CD4-positive, alpha-beta T cell treated with Interleukin-2 at 100 ng/mL for 4 hours (primary cell): ENCODE measurements at places on chromosomes 6 and 20.
A peak's percentile ranks its signal among the peaks of the same experiment; 100 is the strongest.

DNA sequence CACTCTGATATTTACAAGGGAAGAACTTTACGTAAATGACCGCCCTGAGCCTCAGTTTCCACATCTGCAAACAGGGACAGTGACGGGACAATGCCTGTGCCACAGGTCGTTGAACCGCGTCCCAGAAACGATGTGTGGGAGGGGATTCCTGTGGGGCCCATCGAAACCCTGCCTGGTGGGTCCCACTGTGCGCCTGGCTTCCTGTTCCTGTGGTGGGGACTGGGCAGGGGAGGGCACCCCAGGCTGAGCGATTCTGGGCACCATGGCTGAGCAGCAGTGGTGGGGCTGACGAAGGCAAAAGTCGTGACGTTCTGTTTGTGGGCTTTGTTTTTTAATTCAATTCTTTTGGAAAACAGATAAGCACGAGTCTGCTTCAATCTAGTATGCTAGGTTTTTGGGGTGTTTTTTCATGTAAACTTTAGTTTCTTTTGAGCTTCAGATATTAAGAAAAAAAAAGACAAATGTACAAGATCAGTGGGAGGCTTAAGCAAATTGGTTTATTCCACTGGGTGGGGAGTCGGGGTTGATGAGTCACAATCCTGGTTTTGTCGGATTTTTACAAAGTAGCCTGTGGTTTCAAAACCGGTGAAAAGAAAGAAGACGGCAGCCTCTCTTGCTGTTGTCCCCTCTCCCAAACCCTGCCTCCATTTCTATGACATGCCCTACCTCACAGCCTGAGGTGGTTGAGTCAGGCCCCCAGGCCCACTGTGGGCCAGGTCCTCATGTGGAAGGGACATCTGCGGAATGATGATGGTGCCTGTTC, 40.4 kb downstream of the GNAS-AS1 start:
- no peak for DNase-seq

DNA sequence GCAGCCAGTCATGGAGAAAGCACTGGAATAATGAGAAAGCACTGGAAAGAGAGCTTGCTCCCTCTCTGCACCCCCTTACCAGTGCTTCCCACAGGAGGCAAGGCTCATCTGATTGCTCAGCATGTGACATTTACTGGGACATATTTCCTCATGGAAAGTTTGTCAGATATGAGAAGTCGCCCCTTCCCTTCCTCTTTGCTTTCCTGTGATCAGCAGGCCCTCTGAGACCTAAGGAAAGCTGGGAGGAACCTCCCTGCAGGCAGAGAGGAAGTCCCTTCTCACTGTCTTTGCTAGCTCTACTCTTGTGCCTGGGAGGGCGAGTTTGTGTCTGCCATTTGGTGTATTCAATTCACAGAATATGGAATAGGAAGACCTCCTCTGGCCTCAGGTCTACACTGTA, 283.8 kb downstream of the ALDH8A1 start:
- DNase-seq: no peak

- DNase-seq: no peak
Observed at GRCh38 chr6:35176301-35177024, 35.3 kb upstream of the TCP11 start.

DNA sequence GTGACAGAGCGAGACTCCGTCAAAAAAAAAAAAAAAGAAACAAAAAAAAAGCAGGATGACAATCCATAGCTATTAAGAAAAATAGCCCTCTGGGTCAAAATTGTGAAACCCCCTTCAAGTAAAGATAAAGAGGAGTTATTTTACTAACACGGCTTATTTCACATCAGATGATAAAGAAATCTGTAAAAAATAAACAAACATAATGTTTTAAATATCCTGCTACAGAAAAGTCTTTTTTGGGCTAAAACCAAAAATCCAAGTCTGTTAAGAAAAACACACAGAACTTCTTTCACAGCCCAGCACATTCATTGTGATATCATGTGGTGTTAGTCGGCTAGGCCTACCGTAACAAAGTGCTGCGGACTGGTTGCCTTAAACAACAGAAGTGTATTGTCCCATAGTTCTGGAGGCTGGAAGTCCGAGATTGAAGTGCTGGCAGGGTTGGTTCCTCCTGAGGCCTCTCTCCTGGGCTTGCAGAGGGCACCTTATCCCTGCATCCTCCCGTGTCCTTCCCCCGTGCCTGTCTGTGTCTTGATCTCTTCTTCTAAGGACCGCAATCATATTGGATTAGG, 239.2 kb upstream of the TAB2 start:
- no peak for DNase-seq

- no peak for DNase-seq
Observed at GRCh38 chr20:51750037-51750769, 18.0 kb downstream of the ATP9A start.

GRCh38 chr6:88890860-88891845, 72.3 kb downstream of the RNGTT start:
- no peak for DNase-seq

DNA sequence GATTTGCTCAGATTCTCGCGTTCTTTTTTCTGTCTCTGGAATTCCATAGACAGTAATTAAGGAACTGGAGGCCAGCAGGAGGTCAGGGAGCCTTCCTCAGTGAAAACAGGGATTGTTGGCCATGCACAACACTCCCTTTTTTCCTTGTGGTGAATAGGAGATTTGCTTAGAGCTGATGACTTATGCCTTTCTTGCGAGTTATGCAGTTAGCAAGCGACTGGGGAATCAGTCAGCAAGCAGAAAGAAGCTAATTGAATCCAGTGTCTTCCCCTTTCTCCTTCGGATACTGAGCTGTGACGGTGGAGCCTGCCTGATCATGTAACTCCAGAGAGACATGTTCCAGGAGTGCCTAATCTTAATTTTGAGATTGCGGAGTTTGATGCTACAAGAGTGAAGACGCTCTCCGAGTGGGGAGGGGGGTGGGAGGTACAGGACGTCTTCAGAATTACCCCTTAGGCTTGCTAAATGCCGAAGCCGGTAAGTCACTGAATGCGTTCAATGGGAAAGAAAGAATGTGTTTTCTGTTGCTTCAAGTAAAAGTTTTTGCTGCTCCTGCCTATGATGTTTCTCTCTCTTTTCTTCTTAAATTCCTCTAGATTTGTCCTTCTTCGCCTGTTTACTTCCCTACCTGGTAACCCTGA, 165.9 kb downstream of the SASH1 start:
- DNase-seq: no peak

DNA sequence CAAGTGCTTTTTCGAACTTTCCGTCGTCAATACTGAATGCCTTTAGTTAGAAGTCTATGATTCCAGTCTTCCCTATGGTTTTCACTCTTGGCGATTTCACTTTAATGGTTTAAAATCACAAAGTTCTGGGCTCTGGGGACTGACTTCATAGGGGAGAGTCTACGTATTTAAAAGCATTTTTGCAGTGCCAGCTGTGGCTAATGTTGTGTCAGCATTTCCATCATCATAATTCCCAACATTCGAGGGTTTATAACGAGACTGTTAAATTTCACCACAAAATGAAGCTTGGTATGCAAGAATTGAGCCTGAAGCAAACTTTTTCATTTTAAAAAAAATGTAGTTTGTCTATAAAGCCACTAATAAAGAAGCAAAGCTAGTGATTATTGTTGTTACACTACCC, 242.7 kb downstream of the SOX4 start:
- no peak for DNase-seq

GRCh38 chr6:125262016-125263013, 39.5 kb downstream of the HDDC2 start:
- DNase-seq: no peak

- no peak for DNase-seq
Observed at GRCh38 chr20:41334036-41334435, 6.6 kb upstream of the LPIN3 start.

- DNase-seq: no peak
Observed at GRCh38 chr20:4217349-4217841, 202.0 kb upstream of the RNF24 start.

DNA sequence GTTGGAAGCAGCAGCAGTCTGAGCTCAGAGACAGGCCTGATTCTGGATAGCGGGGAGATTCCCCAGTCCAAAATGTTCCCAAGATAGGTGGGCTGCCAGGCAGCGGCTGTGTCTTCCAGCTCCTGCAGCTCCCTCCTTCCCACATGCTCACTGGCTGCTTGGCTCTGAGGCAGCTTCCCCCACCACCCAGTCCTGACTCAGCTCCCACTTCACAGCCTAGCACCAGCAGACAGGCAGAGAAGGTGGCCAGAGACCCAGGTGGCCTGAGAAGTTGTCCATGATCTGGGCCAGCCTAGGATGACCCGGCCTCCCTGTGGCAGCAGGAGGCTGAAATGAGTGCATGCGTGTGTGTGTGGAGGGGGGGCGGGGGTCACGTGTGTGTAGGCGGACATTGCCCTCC, 94.9 kb downstream of the MDGA1 start:
- no peak for DNase-seq

GRCh38 chr6:157054531-157054979, 268.8 kb downstream of the TMEM242 start:
- peak; percentile 66 for DNase-seq

DNA sequence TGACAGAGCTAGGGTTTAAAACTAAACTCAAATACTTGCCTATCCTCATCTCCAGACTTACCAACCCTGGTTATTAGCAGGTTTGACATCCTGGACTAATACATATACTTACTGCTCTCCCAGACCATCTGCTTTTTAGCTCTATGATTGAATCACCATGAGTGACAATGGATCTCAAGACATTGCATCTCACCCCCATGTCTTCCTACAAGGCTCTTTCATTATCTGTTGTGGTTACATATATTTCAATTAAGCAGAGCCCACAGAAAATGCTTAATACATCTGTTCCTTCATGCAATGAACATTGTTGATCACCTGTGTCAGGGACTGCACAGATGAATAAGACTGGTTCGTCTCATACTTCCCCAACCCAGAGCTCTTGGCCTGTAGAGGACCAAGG, 19.4 kb downstream of the SAMD3 start:
- no peak for DNase-seq
